GDM1 (cell line): ENCODE measurements at places on chromosomes 2 and 18.

- DNase-seq, result no peak
These were observed 44.5 kb downstream of the ABHD3 start for GRCh38 chr18:21660078-21660477.

- no peak for DNase-seq
These were observed 20.5 kb downstream of the NEDD4L start for GRCh38 chr18:58064406-58064998.

GRCh38 chr18:46319783-46320182 is 215.6 kb downstream of the HAUS1 start:
- no peak for DNase-seq

GRCh38 chr18:59343926-59344325 is 15.1 kb downstream of the LMAN1 start:
- no peak for DNase-seq
